Effector memory CD4-positive, alpha-beta T cell (primary cell): ENCODE measurements at places on chromosomes 16 and 17.
A peak's percentile ranks its signal among the peaks of the same experiment; 100 is the strongest.

DNA sequence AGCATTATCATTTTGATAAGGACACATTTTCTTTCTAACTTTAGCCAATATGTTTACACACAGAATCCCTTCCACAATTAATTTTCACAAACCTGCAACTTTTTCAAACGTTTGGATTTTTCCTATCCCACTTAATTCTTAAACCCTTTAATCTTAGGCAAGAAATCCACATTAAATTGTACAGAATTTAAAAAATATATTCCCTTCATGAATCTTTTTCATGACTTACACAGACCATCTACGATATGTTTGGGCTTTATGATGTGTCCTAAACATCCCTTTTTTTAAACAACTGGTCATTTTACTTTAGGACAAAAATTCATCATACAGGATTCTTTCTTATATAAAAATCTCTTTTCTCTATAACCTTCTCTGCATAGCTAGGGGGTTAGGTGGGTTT is 241.5 kb upstream of the CNTNAP4 start:
- DNase-seq, result no peak

- no peak for DNase-seq
Observed at GRCh38 chr17:57970710-57971109, 15.5 kb upstream of the CUEDC1 start.

- DNase-seq, result no peak
Observed at GRCh38 chr16:58814348-58814801, 80.3 kb upstream of the GOT2 start.

- DNase-seq, result peak; percentile 86
Observed at GRCh38 chr17:28726627-28727491, 826 bp upstream of the TLCD1 start.

DNA sequence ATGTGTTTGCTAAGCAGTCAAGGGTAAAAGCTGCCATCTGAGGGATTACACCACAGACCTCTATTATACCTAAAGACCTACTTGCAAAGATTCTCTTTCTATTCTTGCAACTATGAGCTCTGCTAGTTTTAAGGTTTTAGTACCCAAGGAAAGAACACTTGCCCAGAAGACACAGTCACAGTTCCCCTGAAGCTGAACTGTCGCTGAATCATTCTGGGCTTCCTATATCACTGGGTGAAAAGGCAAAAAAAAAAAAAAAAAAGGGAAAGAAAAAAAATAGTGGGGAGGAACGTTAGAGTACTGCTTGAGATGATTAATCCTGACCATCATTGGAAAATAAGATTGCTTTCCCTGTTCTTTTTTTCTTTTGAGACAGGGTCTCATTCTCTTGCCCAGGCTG is 37.9 kb downstream of the LYRM1 start:
- no peak for DNase-seq

DNA sequence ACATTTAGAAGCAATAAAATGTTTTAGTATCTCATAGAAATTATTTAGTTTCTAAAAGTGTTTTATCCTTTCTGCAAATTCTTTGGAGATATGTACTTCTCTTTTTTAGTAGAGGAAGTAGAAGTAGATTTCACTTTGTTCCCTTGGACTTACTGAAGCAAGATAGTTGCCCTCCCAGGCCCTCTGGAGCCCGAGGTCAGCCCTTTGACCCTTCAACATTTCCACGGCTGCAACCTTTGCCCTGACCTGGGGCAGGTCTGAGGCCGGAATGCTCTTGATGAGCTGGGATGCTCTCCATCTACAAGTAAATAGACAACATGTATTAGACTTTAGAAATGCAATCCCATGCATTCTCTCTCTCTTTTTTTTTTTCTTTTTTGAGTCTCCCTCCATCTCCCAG is 167.5 kb downstream of the CDK5R1 start:
- DNase-seq, result no peak

DNA sequence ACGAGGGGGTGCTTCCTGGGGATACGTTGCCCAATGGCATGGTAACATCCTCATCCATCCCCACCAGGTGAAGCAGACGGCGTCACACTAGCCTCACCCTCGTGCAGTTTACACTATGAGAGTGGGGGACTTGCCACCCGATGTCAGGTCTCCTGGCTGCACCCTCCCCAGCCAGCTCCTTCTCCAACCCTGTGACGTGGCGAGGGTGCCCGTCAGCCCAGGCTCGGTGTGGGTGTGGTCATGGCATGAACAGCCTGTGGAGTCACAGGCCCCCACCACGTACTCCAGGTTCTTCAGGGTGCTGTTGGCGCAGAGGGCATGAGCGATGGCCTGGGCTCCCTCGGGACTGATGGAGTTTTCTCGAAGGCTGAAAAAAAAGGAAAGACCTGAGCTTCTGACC is 28.3 kb downstream of the NLRC3 start:
- DNase-seq, result no peak

- no peak for DNase-seq
Observed at GRCh38 chr17:63361182-63361581, 84.9 kb downstream of the CYB561 start.

GRCh38 chr17:2449486-2449885 is 48.6 kb upstream of the MNT start:
- DNase-seq, result no peak

GRCh38 chr17:78163881-78164747 is 4.3 kb upstream of the SYNGR2 start:
- DNase-seq, result no peak

DNA sequence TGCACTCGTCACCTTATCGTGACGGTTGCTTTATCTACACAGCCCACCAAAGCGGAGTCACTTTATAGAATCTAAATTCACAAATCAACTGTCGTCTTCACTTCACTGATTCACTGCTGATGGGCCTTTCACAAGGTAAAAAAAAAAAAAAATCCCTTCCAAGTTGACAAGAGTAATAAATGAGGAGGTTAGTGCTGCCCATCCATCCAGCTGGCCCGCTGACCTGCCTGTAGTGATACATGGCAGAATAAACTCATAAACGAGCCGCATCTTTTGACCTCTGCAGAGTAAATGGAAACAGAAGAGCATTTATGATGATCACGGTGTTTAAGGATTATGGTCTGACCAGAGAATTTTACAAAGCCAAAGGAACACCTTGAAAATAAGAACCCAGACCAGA is 227.3 kb upstream of the IRX5 start:
- DNase-seq, result no peak

GRCh38 chr17:34485999-34486398 is 93.4 kb upstream of the TMEM132E start:
- no peak for DNase-seq

- no peak for DNase-seq
Observed at GRCh38 chr16:19375561-19376158, 42.0 kb upstream of the TMC5 start.

DNA sequence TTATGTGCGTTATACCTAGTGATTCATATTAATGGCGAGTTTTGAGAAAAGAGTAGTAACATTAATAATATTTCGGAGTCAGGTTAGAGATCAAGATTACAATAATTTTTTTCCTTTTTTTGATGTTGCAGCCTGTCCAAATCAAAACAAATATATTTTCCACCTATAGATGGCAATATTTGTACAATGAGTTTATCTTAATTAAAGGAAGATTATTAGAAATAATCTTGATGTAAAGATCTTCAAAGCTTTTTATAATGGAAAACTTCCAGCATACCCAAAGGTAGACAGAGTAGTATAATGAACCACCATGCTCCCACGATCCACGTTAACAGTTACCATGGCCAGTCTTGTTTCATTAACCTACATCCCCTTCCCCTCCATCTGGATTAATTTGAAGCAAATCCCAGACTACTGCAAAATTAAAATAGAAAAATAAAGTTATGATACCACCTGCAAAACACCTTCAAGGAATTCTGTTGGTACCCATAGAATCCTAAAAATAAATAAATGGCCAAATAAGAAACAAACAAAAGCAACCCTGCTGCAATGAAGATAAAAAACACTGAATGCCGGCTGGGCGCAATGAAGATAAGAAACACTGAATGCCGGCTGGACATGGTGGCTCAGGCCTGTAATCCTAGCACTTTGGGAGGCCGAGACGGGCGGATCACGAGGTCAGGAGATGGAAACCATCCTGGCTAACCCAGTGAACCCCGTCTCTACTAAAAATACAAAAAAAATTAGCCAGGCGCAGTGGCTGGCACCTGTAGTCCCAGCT is 46.5 kb upstream of the GINS3 start:
- no peak for DNase-seq

DNA sequence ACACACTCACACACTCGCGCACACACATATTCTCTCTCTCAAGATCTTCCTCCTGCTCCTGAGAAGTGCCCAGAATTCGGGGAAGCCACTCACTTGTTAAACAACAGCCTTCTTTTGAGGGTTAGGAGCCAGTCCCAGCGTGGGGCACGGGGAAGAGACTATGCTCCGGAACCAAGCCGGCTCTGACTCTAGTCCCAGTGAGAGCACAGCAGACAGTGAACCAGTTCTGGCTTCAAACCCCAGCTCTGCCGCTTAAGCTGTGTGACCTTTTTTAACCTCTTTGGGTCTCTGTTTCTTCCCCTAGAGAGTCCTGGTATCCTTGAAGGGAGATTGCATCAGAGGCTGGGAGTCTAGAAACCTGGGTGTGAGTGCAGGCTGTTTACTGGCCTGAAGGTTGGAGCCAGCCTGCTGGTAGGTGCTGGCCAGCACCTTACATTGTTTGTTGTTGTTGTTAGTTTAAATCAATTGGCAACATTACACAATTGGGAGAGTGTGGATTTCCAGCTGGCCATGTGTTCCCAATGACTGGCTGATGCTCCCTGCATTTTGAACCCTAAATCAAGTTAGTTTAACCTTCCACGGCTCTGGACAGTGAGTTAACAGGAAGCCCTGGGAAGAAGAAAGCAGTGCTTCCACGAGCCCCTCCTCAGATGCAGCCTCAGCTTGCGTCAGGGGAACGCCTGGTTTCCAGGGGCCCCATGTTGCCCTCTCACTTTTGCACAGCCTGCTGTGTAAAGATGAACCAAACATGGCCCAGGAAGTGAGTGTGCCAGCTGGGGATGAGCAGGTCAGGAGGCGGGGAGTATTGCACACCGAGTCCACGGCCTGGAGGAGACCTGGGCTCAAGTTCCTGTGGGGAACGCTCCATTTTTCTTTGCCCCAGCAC is 71.5 kb downstream of the GAS7 start:
- DNase-seq, result no peak

DNA sequence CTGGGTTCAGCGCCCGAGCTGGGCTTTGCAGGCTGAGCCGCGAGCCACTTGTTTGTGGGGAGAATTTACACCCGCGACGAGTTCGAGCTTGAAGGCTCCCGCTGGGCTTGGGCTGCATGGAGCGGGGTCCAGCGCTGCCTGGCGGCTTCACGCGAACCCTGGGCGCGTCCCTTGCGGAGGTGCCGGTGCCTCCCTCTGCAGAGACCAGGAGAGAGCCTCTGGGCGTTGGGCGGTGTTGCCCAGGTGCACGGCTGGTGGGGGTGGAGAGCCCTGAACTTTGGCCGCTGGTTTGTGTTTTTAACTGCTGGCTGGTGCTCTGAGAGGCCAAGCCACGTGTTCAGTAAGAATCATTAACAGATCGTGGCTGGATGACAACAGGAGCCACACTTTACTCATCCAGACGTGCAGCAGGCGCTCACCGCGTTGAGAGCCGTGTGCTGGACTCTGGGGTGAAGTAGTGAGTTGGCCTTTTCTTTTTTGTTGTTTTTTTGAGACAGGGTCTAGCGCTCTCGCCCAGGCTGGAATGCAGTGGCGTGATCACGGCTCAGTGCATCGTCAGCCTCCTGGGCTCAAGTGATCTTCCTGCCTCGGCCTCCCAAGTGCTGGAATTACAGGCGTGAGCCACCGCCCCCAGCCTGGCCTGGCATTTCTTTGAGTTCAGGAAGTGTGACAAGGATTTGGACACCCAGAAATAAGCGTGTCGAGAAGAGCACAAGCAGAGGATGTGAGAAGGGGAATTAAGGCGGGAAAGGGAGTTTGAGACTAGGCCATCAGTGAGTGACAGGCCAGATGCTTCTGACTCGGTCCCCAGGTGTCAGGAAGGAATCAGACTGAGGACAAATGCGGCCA is 827 bp downstream of the CDK10 start:
- peak; percentile 16 for DNase-seq

- DNase-seq, result no peak
Observed at GRCh38 chr16:1532771-1533170, 695 bp upstream of the TMEM204 start.

DNA sequence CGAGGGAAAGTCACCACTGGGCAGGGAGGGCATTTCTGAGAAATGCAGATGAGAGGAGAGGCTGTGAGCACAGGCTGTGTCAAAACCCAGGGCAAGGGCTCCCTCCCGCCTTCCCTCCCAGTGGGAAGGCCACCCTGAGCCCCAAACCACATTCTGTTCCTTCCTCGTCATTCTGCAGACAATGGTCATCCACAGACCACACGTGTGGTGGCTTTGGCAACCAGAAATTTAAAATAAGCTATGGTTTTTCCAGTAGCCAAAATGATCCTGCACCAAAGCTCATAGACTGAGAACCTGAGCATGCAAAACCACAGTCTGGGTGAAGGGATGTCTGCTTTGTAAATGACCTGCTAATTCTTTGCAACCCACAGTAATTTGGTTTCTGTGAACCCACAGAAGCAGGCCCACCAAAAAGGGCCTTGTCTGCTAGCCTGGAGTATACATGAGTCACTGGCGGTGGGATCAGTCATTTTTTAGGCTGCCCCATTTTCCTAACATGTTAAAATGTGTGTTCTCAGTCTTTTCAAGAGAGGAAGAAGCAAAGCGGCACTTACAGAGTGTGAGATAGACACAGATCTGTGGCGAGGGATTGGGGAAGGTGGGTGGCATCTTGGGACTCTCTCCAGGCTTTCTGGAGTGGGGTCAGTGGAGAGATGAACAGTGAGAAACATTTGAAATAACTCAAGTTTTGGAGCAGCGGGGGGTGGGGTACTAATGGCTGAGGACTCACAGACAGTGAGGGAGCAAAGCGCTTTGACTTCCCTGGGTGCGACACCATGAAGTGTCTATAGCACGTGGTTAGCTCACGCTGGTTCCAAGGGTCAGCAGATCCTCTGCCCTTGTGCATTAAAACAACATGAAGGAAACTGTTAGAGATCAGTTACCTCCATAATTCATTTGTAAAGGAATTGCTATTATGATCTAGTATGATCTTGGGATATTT is 20.5 kb downstream of the GRB7 start:
- peak; percentile 63 for DNase-seq

DNA sequence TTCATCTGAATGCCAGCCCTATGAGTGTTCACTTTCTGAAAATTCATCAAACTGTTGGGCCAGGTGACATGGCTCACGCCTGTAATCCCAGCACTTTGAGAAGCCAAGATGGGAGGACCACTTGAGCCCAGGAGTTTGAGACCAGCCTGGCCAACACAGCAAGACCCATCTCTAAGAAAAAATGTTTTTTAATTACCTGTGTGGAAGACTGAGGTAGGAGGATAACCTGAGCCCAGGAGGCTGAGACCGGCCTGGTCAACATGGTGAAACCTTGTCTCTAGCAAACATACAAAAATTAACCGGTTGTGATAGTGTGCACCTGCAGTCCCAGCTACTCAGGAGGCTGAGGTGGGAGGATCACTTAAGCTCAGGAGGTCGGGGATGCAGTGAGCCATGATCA is 10.3 kb downstream of the MYH11 start:
- DNase-seq, result no peak
